Spleen (tissue), 13 donors: ENCODE measurements at places on chromosomes 4 and X.
A peak's percentile ranks its signal among the peaks of the same experiment; 100 is the strongest.

DNA sequence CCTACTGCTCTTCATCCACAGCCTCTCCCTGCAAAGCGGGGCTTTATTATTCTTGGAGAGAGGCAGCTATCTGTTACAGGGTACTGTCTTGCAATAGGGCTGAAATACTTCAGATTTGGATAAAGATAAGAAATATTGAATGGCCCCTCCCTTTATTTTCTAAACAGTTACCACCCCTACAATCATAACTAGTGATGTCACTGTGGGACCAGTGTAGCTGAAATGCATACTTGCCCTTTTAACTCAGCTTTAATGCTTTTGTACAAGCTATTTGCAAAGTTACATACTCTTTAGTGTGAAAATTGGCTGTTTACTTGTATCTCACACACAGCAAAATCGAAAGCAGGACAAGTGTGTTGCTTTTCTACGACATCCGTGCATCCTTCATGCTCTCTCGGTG, 261.7 kb upstream of the GATB start:
- DNase-seq: no peak

DNA sequence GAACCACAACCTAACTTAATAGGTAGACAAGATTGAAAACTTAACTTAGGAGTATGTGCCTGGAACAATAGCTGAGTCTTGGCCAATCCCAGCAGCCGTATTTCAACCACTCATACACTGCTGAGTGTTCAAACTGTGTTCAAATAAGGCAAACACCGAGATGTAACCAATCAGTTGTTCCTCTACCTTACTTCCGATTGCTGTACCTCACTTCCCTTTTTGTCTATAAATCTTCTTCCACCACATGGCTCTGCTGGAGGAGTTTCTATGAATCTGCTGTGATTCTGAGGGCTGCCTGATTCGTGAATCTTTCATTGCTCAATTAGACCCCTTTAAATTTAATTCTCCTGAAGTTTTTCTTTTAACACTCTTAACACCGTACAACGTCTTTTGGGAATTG, 108.0 kb downstream of the ANAPC4 start:
- DNase-seq: no peak

- no peak for DNase-seq
Observed at GRCh38 chrX:151039351-151039750, 56.2 kb downstream of the HMGB3 start.

DNA sequence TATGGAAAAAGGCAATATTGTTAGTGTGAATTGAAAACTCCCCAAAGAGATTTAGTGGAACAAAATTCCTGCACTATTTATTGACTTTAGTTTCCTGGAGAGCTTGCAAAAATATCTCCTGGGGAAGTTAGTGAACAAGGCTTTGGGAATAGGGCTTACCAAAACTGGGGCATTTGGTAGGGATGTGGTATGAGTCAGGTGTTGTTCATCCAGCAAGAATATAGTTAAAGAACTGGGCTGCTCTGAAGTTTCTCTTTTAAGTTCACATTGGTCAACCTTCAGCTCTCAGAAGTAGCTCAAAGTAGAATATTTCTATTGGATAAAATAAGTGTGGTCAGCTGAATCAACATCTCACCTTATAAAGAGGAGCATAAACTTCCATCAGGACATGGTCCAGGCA, 185.0 kb downstream of the CPE start:
- no peak for DNase-seq

GRCh38 chrX:152847281-152847680, 16.4 kb downstream of the NSDHL start:
- DNase-seq: no peak

GRCh38 chr4:107740950-107741701, 21.1 kb upstream of the PAPSS1 start:
- DNase-seq: no peak

DNA sequence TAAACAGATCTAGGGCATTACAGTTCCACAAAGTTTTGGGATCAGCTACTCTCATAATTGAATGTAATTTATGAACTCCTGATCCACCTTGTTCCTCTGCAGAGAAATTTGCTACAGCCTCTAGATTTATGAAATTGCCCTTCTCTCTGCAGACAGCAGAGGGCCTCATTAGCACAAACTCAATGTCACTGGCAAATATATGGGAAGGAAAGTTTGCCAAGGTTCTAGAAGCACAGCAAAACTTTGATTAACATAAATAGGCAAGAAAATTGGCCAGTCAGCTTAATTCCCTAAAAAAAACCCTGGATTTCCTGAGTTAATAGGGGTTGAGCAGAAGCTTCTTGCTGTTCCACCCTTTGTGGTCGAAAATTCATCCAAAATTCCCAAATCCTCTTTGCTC, 31.5 kb downstream of the PRPS1 start:
- DNase-seq: no peak

GRCh38 chr4:77025643-77026321, 50.0 kb downstream of the CCNI start:
- DNase-seq: no peak

DNA sequence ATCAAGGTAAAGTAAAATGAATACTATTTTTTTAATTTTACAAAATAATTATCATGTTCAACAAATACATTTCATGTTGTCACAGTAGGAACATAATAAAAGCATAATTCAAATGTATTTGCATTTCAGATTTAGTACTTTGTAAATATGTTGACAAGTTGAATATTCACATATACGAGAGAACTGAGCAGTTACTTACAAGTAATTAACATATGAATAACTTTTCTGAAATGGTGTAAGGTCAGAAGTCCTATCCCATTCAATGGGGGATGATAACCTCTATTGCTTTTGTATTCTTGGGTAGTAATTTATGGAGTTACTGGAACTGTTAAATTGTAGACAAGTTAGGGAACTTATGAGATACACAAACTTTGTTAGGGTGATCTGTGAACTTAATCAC, 191.1 kb downstream of the COX7B2 start:
- no peak for DNase-seq

- no peak for DNase-seq
Observed at GRCh38 chr4:84024405-84024804, 474.7 kb downstream of the NKX6-1 start.

GRCh38 chrX:130296743-130297142, 28.0 kb upstream of the ZNF280C start:
- DNase-seq: no peak

GRCh38 chr4:137065311-137065710, 467.0 kb downstream of the PCDH18 start:
- DNase-seq: no peak

DNA sequence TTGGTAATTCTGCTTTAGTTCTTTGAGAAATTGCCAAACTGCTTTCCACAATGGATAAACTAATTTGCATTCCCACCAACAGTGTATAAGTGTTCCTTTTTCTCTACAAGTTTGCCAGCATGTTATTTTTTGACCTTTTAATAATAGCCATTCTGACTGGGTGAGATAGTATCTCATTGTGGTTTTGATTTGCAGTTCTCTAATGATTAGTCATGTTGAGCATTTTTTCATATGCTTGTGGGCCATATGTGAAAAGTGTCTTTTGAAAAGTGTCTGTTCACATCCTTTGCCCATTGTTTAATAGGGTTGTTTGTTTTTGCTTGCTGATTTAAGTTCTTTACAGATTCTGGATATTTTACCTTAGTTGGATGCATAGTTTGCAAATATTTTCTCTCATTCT, 25.9 kb downstream of the ENPEP start:
- no peak for DNase-seq

DNA sequence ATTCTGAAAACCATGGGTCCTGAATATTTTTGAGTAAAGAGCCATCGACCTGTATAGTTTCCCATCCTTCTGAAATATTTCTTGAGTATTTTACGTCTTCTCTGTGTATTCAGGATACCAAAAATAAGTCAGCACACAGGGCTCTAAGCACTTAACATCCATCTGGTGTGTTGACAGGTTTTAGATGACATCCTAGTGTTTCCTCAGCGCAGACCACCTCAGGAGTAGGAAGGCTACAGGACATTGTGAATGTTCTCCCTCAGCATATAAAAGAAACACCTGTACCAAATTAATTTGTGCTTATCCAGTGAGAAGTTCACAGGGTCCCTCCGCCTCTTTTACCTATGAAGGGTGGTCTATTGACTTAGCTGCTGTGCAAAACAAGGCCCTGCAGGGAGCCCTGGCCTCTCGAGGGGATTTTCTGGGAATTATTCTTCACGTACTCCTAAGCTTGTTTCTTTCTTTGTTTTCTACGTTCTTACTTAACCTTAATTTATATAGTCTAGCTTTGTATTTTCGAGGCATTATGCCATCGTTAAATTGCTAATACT, 241.8 kb downstream of the FBXO8 start:
- DNase-seq: no peak

- DNase-seq: no peak
Observed at GRCh38 chr4:125948021-125948420, 633.3 kb downstream of the FAT4 start.

DNA sequence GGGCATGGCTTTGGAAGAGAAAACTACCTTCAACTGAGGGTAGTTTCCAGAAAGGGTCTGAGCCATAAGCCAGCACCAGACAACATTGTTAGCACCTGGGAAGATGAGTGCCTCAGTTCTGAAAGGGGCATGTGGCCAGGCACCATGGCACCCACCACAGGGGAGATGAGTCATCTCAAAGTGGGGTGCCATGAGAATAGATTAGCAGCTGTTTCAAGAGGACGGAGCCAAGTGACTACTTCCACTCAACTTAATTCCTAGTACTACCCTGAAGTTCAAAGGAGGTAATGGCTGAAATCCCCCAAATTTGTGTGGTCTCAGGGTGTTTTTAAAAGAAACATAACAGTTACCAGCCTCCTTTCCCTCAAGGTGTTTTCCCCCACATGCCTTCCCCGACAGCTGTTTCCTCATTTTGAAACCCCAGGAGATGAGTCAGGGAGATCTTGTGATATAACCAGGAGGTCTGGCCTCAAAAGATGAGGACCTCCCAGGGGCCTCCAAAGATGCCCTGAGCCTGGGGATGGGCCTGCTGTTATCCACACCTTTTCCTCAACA, 27.8 kb upstream of the FTHL17 start:
- no peak for DNase-seq

GRCh38 chr4:156661555-156661954, 310.0 kb downstream of the PDGFC start:
- no peak for DNase-seq

DNA sequence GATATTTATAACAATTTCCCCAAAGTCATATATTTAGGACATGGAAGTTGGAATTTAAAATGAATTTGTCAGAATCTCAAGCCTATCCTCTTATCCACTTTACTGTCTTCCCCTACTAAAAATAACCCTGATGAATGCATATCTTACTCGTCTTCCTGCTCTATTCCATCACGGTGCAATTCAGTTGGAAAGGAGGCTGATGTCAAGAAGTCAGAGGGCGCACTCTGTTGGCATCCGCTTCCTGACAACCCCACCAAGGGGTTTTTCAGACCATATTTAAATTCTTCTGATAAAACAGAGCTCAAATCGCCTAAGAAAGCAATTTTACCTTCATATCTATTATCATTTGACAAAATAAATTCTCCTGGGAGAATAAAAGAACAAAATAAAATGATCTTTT, 233.5 kb downstream of the ARHGAP24 start:
- DNase-seq: no peak

DNA sequence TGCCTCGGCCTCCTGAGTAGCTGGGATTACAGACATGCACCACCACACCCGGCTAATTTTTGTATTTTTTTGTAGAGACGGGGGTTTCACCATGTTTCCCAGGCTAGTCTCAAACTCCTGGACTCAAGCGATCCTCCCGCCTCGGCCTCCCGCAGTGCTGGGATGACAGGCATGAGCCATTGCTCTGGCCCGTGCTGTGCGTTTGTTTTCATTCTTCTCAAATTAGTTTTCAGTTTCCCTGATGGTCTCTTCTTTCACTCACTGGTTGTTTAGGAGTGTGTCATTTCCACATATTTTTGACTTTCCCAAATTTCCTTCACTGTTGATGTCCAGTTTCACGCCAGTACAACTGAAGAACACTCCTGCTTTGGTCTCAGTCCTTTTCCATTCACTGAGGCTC, 31.8 kb downstream of the SH3TC1 start:
- no peak for DNase-seq

GRCh38 chrX:39839371-39839770, 258.4 kb downstream of the BCOR start:
- DNase-seq: no peak

- DNase-seq: no peak
Observed at GRCh38 chr4:1172971-1173757, 781 bp upstream of the SPON2 start.

- DNase-seq: peak; percentile 52
Observed at GRCh38 chrX:26558719-26559386, 342.9 kb downstream of the MAGEB5 start.

DNA sequence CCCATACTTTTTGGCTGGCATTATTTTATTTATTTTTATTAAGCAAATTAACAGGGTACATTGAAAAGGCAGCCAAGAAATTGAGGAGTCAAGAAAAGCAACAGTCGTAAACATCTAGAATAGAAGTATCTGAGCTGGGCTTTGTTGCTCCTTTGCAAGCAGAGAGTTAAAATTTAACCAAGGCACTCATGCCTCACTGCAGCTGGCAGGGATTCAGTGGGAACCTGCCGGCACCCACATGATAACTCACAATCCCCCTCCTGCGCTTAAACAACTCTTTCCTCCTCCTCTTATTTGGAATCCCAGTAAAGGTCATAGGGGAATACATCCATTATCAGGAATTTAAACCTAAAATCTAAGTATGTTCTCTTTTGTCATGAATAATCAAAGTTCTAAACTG, 115.5 kb downstream of the SOX3 start:
- DNase-seq: no peak

DNA sequence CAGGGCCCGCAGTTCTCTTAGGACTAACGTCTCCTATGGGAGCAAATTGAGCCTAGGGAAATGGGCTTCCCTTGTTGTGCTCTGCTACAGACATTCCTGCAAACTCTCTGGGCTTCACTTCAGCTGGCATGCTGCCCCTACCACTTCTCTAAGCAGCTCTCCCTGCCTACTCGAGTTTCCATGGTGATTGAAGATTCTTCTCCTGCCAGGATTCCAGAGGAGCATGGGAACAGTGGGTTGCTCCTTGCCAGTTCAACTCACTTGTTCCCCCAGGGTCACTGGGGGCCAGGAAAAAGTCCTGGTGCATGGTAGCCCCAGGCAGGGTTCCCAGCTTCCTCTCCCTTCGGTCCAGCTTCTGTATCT, 21.1 kb upstream of the WDR17 start:
- no peak for DNase-seq
